ENCODE measurements at places on chromosomes 2 and 18.

DNA sequence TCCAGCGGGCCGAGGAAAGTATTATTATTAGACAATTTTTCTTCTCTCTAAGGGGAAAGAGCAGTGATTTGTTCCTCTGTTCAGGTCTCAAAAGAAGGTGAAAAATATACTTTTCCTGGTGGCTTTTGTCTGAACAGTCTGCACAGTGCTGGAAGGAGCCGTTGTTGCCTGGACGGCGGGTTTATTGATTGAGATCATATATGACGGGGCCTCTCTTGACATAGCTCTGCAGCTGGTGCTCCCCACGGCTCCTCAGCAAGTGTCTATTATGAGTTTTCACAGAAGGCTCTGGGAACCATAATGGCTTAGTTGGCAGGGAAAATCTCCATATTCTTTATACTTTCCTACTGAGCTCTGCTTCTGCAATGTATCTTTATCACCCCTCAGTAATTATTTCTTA is 42.9 kb downstream of the FSHR start:
- no peak for DNase-seq

DNA sequence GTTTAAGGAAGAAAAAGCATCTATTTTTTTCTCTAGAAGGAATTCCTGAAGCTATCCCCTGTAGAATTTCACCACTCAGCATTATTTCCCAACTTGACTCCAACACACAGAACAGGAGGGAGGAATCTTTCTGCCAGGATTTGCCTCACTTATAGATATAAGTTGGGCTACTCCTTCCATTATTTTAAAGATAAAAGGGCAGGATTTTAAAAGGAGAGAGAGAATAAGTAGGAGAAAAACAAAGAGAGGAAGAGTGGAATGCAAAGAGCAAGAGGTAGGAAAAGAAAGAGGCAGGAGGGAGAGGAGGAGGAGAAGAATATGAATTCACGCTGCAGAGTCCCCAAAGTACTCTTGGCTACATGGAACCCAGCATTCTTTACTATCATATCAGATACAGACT is 182.5 kb downstream of the TCF4 start:
- no peak for DNase-seq

GRCh38 chr2:75053484-75054112 is 95.2 kb downstream of the POLE4 start:
- no peak for DNase-seq

- no peak for DNase-seq
Observed at GRCh38 chr2:109175350-109175678, 46.3 kb downstream of the SH3RF3 start.

GRCh38 chr18:6598657-6599056 is 130.9 kb upstream of the ARHGAP28 start:
- DNase-seq, result no peak
